ENCODE measurements at places on chromosomes 12 and 14.

DNA sequence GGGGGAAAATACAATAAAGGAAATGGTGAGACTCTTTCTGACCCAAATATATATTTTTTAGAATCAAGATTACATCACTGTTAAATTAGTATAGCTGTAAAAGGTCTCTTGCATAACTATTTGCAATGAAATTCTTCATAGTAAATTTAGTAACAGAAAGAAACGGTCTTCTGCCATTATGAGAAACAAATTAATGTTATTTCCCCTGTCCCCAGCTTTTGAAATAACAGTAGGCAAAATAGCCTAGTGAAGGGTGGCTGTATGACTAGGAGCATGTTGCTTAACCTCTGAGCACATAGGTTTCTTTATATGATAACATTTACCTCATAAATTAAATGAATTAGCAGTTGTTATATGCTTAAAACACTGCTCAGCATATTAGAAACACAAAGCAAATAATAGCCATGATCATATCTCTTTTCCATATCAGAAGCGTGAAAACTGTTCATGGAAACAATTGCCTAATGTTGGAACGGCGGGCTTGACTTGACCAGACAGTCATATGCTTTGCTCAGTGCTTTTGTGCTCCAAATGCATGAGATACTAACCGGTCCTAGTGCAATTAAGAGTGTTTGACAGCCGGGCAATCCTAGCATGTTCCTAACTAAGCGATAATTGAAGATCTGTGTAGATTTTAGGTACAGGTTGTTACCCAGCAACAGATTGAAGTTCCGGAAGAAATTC is 24.0 kb downstream of the BHLHE41 start:
- no peak for DNase-seq

DNA sequence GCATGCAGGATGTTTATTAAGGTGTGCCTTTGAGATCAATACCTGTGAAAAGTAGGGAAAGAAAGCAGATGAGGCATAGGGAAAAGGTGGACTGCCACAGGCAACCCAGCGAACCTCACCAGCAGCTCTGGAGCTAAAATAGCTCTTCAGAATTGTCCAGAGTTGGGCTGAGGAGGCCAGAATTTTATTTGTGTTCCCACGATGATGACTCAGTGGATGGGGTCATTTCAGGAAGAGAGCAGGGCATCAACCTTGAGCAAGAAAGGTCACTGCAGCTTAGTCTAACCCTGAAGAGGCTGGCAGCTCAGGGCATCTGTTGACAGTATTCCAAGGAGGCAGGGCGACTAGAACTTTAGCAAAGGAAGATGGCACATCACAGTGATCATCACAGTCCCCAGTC is 696.1 kb downstream of the DIO2 start:
- DNase-seq: no peak

- no peak for DNase-seq
Measured at GRCh38 chr12:92740411-92740810, 37.6 kb downstream of the PLEKHG7 start.

DNA sequence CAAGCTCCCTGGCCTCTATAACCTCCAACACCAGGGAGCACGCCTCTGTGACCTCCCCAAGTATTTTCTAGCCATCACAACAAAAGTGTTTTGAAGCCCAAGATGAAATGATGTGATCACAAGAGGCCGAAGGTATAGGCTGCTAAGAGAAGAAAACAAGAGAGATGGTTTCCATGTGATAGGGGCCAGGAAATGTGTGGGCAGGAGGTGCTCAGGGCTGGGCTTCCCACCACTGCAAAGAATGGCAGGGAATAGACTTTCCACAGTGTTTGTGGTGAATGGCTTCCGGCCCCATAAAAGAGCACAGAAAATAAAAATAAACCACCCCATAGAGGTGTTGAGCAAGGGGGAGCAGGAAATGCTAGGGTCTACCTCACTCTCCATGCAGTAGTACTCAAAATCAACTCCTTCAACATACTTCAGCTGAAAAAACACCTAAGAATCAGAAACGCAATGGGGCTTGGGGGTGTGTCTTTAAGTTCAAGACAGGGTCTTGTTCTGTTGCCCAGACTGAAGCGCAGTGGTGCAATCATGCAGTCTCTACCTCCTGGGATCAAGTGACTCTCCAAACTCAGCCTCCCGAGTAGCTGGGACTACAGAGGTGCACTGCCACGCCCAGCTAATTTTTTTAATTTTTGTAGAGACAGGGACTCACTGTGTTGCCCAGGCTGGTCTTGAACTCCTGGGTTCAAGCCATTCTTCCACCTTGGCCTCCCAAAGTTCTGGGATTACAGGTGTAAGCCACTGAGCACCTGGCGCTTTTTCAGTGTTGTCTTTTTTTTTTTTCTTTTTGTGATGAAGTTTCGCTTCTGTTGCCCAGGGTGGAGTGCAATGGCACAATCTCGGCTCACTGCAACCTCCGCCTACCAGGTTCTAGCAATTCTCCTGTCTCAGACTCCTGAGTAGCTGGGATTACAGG is 27.1 kb downstream of the DAD1 start:
- no peak for DNase-seq

- DNase-seq: no peak
Measured at GRCh38 chr14:71142375-71143038, 235.2 kb downstream of the PCNX1 start.

DNA sequence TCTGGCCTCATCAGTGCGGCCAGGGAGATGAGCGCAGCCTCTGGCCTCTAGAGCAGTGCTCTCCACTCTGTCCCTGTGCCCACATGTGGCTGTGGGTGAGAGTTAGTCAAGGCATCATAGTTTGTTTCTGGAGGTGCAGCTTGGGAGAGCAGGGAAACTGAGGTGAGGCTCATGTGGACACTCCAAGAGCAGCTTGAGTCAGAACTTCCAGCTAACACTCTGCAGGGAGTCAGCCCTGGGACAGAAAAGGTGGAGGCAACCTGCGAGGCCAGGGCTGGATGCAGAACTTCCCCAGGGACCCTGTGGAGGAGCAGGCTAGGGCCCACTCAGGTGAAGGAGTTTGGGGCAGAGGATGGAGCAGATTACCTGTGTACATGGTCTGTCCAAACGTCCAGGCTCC is 10.8 kb downstream of the ISCA2 start:
- DNase-seq: no peak

- no peak for DNase-seq
Measured at GRCh38 chr12:109753054-109753401, 39.4 kb downstream of the FAM222A start.

- DNase-seq: no peak
Measured at GRCh38 chr12:53105256-53105655, 2.0 kb downstream of the SOAT2 start.

DNA sequence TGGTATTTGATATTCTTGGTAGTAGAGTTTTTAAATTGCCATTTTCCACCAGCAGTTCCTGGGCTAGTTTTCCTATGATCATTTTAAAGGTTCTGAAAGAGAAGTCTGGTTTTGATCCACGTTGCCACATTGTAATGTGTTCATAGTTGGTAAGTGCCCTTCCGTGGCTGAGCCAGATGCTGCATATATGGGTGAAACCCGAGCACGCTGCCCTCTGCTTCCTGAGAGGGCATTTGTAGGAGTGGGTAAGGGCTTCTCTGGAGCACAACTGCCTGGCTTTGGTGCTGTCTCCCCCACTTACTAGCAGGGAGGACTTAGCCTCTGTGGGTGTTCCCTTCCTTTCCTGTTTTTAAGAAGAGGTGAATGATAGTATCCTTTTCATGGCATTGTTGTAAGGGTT is 7.1 kb downstream of the SNRNP35 start:
- DNase-seq: no peak

- DNase-seq: no peak
Measured at GRCh38 chr12:52127683-52128450, 48.4 kb downstream of the SMIM41 start.

- no peak for DNase-seq
Measured at GRCh38 chr14:63452796-63453195, 90.4 kb downstream of the PPP2R5E start.

- no peak for DNase-seq
Measured at GRCh38 chr12:106080041-106080790, 58.5 kb downstream of the NUAK1 start.

DNA sequence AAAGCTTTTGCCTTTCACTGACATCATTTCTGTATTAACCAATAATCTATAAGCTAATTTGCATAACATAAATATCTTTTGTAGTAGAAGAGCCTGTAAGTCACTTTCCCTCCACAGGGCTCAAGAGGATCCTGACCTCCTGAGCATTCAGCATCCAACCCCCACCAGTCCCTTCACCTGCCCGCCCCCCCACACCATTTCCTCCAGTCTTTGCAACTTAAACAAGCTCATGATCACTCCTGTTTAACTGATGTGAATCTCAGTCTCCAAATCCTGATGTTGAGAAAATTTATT is 12.0 kb upstream of the CRY1 start:
- no peak for DNase-seq

- no peak for DNase-seq
Measured at GRCh38 chr12:62785941-62786559, 148.9 kb downstream of the PPM1H start.
